ENCODE measurements at places on chromosomes 5 and 9. TPM values are rescaled to one million over a fixed set of nuclear protein-coding genes. Genes with fewer than 3 reads are reported as not detected.

Gene FAM221B
- total RNA-seq = not detected

Gene PCDH1
- 10.5 TPM for total RNA-seq

Gene OTULINL
- total RNA-seq = 35.4 TPM

Gene EDIL3
- total RNA-seq = 42.4 TPM

Gene CCL27
- total RNA-seq = not detected

Gene PLPP7
- total RNA-seq = not detected

Gene SLC46A2
- not detected for total RNA-seq

Gene FGF10
- total RNA-seq = 6.1 TPM

- peak overlapping the region; percentile 39 for H3K27ac ChIP-seq
- no peaks in the 10 kb centered on the region for H3K27me3 ChIP-seq
- no peak for DNase-seq
Observed at GRCh38 chr9:108476574-108476973, 379.2 kb downstream of the ACTL7B start.

DNA sequence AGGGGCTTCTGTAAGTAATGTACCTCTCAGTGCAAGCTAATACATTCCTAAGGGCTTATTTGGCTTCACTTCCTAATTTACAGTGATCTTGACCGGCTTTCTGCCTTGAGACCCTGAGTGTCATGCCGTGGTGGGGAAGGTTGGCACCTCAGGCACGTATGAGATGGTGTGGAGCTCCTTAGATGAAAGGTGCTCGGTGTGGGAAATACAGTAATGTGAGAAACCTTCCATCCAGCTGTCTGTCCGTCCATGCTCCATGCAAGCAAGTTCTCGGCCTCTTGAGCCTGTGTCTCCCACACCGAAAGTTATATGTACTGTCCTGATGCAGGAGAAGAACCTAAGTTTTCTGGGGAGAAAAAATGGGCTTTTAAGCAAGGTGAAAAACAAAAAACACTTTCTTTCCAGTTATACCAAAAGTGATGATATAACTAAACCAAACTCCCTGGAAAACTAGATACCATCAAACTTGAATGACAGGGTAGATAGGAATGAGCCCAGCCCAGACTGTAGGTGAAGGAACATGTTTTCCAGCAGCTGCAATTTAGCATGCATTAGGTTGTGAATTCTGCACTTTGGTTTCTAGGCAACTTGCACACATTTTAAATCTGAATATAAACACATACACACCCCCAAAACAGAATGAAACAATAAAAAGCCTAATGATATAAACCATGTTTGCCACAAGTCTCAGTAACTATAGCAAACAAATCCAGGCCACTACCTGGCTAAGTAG is 279.6 kb downstream of the FANCC start:
- peak overlapping the region; percentile 52 for H3K27ac ChIP-seq
- no peak overlapping the region for H3K4me3 ChIP-seq
- no peaks in the 10 kb centered on the region for H3K36me3 ChIP-seq
- peaks cover 48% of the 10 kb centered on the region for H3K4me1 ChIP-seq

DNA sequence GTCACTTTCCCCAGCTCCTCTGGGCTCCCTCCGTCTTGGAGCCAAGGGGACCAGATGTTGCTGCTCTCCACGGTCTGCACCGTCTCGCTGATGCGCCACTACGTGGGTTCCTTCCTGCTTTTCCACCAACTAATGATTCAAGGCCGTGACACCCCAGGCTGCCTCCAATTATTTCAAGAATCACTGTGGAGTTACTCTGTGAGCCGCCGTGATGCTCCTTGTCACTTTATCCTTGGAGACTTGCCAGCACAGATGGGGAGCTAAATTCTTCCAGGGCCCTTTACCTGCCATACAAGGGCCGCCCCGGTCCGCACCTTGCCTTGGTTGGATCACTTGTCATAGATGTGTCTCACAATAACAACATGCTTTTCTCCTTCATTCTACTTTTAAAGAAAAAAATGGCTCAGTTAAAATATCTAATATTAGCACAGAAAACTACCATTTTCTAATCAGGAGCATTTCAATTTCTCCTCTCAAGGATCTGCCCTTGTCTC is 202.0 kb downstream of the FSTL4 start:
- no peak for DNase-seq
- no peak overlapping the region for H3K27ac ChIP-seq
- no peaks in the 10 kb centered on the region for H3K4me1 ChIP-seq
- peaks cover 2% of the 10 kb centered on the region for H3K27me3 ChIP-seq
- H3K4me3 ChIP-seq = no peak overlapping the region
- no peaks in the 10 kb centered on the region for H3K36me3 ChIP-seq

DNA sequence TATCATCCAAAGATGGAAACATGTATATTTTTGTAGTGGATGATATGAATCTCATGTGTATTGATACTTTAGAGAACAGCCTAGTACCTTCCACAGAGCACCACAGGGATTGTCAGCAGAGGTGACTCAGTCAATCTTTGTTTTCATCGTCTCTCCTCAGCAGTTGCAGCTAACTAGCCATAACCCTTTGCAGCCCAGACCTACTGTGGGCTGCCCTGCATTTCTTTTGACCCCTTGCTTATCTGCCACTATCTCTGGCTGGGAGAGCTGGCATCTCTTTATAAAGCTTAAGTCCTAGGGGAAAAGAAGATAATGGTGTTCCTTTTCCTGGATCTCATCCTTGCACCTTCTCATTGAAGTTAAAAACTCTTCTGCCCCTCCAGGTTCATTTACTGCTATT is 28.7 kb downstream of the HMGCR start:
- H3K4me3 ChIP-seq = no peak overlapping the region
- H3K4me1 ChIP-seq = no peaks in the 10 kb centered on the region
- no peaks in the 10 kb centered on the region for H3K36me3 ChIP-seq
- DNase-seq = no peak

DNA sequence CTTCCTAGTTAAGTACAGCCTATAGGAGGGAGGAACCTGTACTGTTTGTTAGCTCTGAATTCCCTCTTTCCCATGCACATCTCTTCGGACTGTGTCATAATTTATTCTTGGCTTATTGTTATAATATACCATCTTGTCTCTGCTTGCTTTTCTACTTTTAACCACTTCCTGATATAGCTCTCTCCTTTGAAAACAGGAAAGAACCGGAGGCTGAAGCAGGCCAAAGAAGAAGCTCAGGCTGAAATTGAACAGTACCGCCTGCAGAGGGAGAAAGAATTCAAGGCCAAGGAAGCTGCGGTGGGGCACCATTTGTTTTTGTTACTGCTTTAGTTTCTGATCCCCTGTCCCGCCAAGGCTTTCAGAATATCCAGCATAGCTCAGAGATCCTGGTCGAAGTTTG is 4.8 kb downstream of the ATP6V1G1 start:
- no peak overlapping the region for H3K4me3 ChIP-seq
- peak overlapping the region; percentile 85 for H3K27ac ChIP-seq
- H3K4me1 ChIP-seq = peaks cover 19% of the 10 kb centered on the region
- no peaks in the 10 kb centered on the region for H3K27me3 ChIP-seq

GRCh38 chr9:132412089-132412488 is 2.1 kb downstream of the CFAP77 start:
- H3K36me3 ChIP-seq = no peaks in the 10 kb centered on the region
- H3K4me1 ChIP-seq = peaks cover 18% of the 10 kb centered on the region
- no peak overlapping the region for H3K4me3 ChIP-seq
- DNase-seq = peak; percentile 19
- H3K27me3 ChIP-seq = peaks cover 66% of the 10 kb centered on the region

DNA sequence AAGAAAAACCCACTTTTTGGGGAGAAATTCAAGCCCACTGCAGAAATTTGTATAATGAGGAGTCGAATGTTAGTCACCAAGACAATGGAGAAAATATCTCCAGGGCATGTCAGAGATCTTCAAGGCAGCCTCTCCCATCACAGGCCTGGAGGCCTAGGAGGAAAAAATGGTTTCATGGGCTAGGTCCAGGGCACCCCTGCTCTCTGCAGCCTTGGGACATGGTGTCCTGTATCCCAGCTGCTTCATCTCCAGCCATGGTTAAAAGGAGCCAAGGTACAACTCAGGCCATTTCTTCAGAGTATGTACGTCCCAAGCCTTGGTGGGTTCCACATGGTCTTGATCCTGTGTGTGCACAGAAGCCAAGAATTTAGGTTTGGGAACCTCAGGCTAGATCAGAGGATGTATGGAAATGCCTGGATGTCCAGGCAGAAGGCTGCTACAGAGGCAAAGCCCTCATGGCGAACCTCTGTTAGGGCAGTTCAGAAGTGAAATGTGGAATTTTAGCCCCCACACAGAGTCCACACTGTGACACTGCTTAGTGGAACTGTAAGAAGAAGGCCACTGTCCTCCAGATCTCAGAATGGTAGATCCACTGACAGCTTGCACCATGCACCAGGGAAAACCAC is 561.4 kb downstream of the ISL1 start:
- no peaks in the 10 kb centered on the region for H3K27me3 ChIP-seq
- H3K4me3 ChIP-seq = no peak overlapping the region
- no peaks in the 10 kb centered on the region for H3K4me1 ChIP-seq
- DNase-seq = no peak

DNA sequence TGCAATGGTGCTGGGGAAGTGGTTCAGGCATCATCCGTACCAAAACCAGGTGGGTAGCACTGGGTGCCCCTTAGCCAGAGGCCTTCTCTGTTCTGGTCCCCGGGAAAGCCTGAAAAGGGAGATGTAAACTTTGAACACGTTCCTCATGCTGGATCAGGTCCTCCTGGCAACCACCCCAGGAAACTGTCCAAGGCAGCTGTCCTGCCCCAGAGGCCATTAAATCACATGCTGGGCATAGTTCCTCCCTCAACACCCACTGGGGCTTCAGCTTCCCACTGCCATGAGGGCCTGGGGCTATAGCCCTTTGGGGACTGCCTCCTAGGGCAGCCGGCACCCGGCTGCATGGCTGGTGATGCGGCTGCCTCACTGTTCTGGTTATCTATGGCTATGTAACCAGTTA is 228.9 kb upstream of the MVB12B start:
- no peak overlapping the region for H3K27ac ChIP-seq
- H3K4me3 ChIP-seq = no peak overlapping the region
- no peaks in the 10 kb centered on the region for H3K36me3 ChIP-seq
- no peak for DNase-seq

- peaks cover 14% of the 10 kb centered on the region for H3K4me1 ChIP-seq
- H3K27ac ChIP-seq = peak overlapping the region; percentile 81
- peak; percentile 61 for DNase-seq
- H3K36me3 ChIP-seq = no peaks in the 10 kb centered on the region
- H3K27me3 ChIP-seq = no peaks in the 10 kb centered on the region
- no peak overlapping the region for H3K4me3 ChIP-seq
Observed at GRCh38 chr5:132363431-132364112, 5.9 kb upstream of the SLC22A5 start.

DNA sequence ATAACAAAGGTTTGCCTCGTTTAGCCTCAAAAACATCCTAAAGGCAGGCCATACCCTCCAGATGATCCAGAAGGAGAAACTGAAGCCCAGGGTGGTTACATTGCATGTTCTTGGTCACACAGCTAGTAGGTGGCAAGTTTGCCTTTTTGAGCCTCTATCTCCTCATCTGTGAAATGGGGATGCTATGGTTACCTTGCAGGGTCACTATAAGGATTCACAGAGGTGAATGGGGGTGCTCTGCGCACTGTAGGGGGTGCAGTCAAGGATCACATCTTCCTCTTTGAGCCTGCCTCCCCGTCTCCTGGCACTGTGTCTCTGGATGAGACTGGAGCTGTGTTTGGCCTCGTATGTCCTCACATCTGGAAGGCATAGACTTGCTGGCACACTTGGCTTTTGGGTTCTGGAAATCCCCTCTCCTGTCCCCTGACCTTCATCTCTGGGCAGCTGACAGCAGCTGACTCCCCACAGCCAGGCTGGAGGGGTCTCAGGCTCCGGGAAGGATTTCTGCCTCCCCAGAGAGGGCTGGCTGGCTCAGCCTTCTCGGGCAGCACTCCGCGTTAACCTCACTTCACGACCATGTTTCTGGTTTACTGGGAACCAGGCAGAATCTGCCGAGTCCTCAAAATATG is 167.7 kb downstream of the RGS3 start:
- no peaks in the 10 kb centered on the region for H3K27me3 ChIP-seq
- DNase-seq = no peak
- H3K4me3 ChIP-seq = no peak overlapping the region
- H3K36me3 ChIP-seq = no peaks in the 10 kb centered on the region

GRCh38 chr5:149040421-149040820 is 22.4 kb downstream of the SH3TC2 start:
- no peaks in the 10 kb centered on the region for H3K27me3 ChIP-seq
- H3K4me3 ChIP-seq = no peak overlapping the region
- H3K36me3 ChIP-seq = no peaks in the 10 kb centered on the region
- H3K4me1 ChIP-seq = no peaks in the 10 kb centered on the region

- no peak overlapping the region for H3K27ac ChIP-seq
- no peaks in the 10 kb centered on the region for H3K4me1 ChIP-seq
- H3K27me3 ChIP-seq = no peaks in the 10 kb centered on the region
- H3K4me3 ChIP-seq = no peak overlapping the region
- H3K36me3 ChIP-seq = no peaks in the 10 kb centered on the region
- DNase-seq = no peak
Observed at GRCh38 chr5:177124486-177124991, 9.0 kb upstream of the NSD1 start.

GRCh38 chr9:136686794-136687711 is at the start of gene AGPAT2:
Gene AGPAT2 (minus strand): TSS chr9:136687457. CDS start chr9:136687357, 100 bp downstream.
- H3K27me3 ChIP-seq = no peaks in the 10 kb centered on the region
- peak within 1 kb of the TSS; percentile 92 for H3K4me3 ChIP-seq
- H3K36me3 ChIP-seq = no peaks in the 10 kb centered on the region
- H3K27ac ChIP-seq = peak within 1 kb of the TSS; percentile 88

DNA sequence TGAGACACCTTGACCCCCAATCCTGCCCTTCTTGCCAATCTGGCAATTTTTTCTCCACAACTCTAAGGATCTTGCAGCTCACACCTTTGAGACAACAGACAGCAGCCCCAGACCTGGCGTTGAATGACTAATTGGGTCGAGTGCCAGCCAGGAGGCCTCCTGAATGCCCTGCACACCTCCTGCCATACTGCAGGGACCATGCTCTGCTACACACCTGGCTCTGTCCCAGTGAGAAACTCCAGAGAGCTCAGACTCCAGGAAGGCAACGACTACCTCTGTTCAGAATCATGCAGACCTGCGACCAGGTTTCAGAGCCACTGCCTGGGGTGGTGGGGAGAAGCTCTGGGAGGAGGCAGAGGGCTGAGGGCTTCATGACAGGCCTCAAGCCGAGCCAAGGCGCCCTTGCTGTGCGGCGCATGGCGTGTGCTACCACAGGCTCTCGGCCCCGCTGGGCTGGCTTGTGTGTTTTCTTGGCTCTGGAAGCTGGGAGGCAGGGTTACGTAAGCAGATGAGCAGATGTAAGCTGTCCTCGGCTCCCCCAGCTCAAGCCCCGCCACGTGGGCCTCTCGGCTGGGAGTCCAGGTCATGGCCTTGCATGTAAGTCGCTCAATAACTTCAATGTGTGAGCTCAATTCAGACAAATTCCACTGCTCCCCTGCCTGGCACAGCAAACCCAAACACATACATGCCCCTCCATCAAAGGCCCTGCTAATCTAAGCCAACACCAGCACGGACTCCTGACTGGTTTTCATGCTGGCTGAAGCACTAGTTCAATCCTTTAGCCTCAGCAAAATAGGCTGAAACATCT is 27.5 kb downstream of the B4GALT1 start:
- H3K27ac ChIP-seq = peak overlapping the region; percentile 72
- peaks cover 64% of the 10 kb centered on the region for H3K4me1 ChIP-seq
- H3K4me3 ChIP-seq = no peak overlapping the region
- peak; percentile 68 for DNase-seq
